CD4-positive, alpha-beta T cell treated with Interleukin-1 beta for 1 hour (primary cell): ENCODE measurements at places on chromosomes 12 and 14.

DNA sequence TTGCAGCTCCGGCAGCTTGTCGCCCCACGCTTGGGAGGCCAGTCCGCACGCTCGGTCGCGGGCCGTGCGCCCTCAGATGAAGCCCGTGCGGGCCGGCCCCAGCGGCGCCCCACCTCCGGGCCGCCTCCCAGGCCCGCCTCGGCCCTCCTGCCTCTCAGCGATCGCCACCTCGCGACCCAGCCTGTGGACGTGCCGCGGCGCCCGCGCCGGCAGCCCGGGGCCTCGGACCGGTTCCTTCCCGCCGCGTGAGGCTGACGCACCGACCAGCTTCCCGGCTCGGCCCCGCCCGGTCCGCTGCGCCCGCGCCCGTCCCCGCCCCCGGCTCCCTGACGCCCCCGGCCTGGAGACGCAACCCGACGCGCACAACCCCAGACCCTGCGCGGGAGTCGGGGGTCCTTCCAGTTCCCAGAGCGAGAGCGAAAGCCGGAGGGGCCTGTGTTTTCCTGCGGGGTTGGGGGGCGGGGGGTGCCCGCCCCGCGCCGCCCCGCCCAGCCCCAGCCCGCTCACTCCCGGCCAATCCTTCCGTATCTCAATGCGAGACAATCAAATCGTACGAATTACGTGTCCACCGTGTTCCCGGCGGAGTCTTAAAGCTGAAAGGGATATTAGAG is at the start of gene ERO1A:
Gene ERO1A (minus strand): TSS at position 78 of the 611 bp plus-strand sequence. CDS start 77 bp downstream, at position 1.
- DNase-seq, result peak; percentile 71

DNA sequence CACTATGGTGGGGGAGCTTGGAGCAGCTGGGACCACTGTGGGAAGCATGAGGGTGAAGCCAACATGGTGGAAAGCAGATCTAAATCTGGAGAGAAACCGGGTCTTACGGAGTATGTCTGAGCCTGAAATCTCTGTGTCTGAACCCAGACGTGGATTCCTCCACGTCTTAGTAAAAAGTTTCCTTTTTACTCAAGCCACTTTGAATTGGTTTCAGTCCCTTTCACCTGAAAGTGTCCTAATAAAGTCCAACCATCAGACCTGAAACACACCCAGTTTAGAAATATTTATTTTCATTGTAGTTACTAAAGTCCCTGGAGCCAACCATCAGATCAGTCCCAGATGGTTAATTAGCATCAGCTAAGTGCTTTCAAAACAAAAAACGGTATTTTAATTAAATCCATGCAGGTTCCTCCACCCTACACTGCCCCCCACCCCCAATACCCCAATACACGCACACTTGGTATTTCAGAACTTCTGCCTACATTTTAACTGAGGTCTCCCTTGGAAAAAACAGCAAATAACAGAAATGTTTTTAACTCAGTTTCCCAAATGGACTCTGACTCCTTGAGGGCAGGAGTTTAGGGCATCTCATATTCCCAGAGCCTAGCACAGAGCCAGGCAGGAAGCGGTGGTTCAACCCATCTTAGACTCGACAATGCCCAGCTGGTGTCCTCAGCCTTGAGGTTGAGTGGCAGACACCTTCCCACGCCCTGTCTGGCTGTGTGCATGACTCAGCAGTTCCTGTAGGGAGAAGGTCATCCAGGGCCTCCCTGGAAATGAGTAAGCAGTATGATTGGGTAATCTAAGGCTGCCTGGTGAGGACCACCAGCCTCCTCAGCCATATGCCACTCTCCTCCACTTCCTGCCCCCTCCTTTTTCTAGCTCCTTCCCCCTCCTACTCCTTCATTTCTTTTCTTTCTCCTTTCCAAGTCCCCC is 175.8 kb downstream of the TTC8 start:
- peak; percentile 59 for DNase-seq

DNA sequence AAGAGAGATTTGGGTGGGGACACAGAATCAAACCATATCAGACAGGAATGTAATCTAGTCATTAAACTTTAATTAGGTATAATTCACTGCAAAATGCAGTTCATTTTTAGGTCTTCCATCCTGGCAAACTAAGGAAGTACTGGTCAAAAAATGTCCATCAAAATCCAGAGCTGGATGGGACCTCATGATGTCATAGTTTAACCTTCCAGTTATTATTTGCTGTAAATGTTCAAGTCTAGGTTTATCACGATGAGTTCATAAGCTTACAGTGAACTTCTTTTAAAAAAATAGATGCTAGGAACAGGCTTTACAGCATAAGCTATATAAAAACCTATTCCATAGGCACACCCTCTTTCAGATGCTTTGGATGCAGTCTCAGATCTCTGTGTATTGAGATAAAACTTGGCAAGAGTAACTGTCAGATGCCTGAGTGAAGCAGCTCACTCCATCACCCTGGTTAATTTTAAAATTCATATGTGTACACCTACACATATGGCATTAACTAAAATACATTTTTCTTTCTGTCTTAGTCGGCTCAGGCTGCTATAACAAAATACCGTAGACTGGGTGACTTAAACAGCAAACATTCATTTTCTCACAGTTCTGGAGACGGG is 7.9 kb downstream of the SSPN start:
- DNase-seq, result no peak

GRCh38 chr12:104604070-104604994 is 147.6 kb downstream of the CHST11 start:
- DNase-seq, result peak; percentile 64

DNA sequence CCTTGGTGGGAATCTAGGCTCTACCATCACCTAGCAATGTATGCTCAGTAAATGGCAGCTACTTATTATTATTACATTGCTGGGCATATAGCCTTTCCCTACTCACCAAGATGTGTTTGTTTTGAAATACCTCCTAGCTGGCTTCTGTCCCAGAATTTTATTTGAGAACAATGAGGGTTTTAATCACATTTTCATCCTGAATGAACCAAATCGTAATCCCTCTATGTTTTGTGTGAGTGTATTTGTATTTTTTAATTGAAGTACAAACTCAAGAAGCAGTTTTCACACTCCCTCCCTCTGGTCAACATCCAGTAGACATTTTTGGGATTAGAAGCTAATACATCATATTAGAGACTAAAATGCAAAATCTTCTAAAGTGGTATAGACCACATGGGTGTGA is 7.6 kb downstream of the SLC7A8 start:
- DNase-seq, result no peak

DNA sequence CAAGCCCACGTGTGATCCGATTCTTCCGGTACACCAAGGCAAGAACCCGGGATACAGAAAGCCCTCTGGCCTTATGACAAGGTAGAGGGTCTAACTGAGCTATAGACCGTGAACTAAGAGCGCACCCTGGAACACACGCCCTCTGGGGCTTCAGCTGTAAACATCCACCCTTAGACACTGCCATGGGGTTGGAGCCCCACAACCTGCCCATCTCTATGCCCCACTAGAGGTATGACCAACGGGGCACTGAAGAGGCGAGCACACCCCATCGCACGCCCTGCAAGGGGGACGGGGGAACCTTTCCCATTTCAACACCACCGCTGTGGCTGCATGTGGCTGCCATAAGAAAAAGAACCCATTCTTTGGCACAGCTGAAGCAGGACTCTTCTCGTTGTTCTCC is 1206.0 kb upstream of the TMEM132C start:
- DNase-seq, result no peak

GRCh38 chr14:87049950-87050349 is 943.0 kb downstream of the GALC start:
- DNase-seq, result no peak

GRCh38 chr12:128810182-128811127 is 13.3 kb downstream of the SLC15A4 start:
- no peak for DNase-seq
